IMR-90 (cell line): ENCODE measurements at places on chromosomes 12 and 14. TPM values are rescaled to one million over a fixed set of nuclear protein-coding genes. Genes with fewer than 3 reads are reported as not detected.

The MDGA2 gene
- 0.02 TPM in 1 of 2 replicates, not detected in the other for polyA plus RNA-seq

- no peak for DNase-seq
Measured at GRCh38 chr14:103480595-103480994, 42.0 kb downstream of the CKB start.

GRCh38 chr12:107378609-107379008 is 285.3 kb upstream of the CRY1 start:
- no peak for DNase-seq

- peak; percentile 88 for DNase-seq
Measured at GRCh38 chr12:10618338-10618987, 5.1 kb upstream of the MAGOHB start.

The GALNT4 gene
- 1.9 and 2.6 TPM in 2 replicates for polyA plus RNA-seq

The TEX52 gene
- not detected in 2 replicates for polyA plus RNA-seq

The TCTN2 gene
- 8.2 and 8.4 TPM in 2 replicates for polyA plus RNA-seq

GRCh38 chr12:49253033-49253623 is 11.8 kb upstream of the TUBA1C start:
- DNase-seq, result peak; percentile 75

DNA sequence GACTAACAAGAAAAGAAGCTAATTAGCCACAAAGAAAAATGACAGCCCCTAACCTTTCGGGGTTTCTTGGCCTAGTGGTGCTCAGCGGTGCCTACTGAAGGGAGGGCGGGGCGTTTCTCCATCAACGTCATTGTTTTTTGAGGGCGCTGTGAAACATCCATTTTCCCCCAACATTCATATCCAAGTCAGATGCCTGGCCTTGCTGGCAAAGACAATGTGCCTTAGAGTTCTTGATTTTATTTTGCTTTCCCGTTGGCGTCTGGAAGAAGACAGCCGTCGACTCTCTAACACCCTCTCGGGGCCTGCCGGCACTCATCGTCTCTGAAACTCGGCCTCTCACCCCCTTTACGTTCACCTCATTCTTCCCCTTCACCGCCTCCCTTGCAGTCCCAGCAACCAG is 154.5 kb downstream of the PHETA1 start:
- no peak for DNase-seq

The KRT6B gene
- polyA plus RNA-seq, result not detected in 2 replicates

GRCh38 chr14:100746326-100746725 is 19.6 kb downstream of the DLK1 start:
- DNase-seq, result no peak

GRCh38 chr12:98213556-98213955 is 301.8 kb upstream of the TMPO start:
- no peak for DNase-seq

- no peak for DNase-seq
Measured at GRCh38 chr12:51004504-51004903, 21.7 kb downstream of the SLC11A2 start.

- no peak for DNase-seq
Measured at GRCh38 chr14:20866194-20866593, 25.0 kb upstream of the RNASE3 start.

DNA sequence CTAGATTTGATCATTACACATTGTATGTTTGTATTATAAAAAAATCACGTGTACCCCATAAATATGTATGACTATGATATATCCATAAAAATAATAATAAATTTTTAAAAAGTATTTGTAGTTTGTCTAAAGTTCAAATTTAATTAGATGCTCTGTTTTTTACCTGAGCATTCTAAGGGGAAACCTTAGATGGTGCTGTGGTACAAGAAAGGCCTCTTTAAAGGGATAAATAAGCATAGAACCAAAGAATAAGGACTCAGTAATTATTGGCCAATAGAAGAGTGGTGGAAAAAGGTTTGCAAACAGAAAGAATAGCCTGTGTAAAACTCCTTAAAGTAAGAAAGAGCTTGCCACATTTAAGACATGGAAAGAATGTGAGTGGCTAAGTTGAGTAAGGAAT is 580.1 kb upstream of the SEL1L start:
- no peak for DNase-seq

GRCh38 chr12:24599736-24600135 is 349.2 kb downstream of the BCAT1 start:
- DNase-seq, result no peak

DNA sequence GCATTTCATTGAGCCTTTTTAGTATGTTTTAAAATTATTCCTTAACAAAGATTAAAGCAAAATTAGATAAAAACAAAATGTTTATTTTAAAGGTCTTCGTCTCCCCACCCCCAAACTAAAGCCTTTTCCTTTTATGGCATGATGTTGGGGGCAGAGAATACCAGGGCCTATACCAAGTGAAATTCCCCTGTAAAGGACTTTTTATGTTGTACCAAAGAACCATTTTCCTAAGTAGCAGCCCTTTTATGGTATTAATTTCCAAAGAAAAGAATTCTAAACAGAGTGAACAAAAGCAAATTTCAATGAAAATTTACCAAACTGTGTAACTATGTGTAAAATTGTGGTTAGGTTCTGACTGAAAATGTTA is 71.9 kb upstream of the GNPNAT1 start:
- peak; percentile 63 for DNase-seq

The INHBC gene
- polyA plus RNA-seq, result 0.06 and 0.09 TPM in 2 replicates

The C1S gene
- polyA plus RNA-seq, result 64.1 and 85.4 TPM in 2 replicates

- peak; percentile 41 for DNase-seq
Measured at GRCh38 chr14:89171168-89171567, 245.9 kb downstream of the FOXN3 start.

The OR4E2 gene
- not detected in 2 replicates for polyA plus RNA-seq

- DNase-seq, result no peak
Measured at GRCh38 chr12:27900920-27901879, 71.3 kb downstream of the PTHLH start.

GRCh38 chr12:3672113-3672509 is 80.8 kb downstream of the CRACR2A start:
- no peak for DNase-seq

The GALNT9 gene
- 0.12 and 0.14 TPM in 2 replicates for polyA plus RNA-seq

DNA sequence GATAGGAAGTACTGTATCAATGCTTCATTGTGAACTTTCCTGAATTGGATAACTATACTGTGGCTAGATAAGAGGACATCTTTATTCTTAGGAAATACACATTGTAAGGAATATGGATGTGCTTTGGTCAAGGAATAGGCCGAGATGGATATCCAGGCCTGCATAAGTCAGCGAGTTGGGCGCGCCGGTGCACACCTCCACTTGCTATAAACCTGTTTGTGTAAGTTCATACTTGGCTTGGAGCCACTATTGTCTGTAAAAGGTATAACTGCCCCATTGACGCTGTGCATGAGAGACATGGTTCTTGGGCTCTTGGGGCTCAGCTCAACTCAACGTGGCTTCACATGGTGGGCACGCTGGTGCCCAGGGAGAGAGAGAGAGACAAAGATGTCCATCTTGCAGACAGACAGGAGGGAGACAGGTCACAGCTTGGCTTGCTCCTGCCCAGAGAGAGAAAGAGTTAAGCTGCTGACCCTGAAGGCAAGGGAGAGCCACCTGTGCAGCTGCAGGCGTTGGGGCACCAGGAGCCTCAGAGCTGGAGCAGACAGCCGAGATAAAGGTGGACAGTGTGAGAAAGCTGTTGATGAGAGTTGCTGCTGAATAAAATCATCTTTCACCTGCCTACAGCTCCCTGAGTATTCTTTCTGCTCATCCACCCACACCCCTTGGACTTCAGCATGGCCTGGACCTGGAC is 34.1 kb upstream of the COCH start:
- no peak for DNase-seq

The LRRC43 gene
- 0.19 and 0.26 TPM in 2 replicates for polyA plus RNA-seq

DNA sequence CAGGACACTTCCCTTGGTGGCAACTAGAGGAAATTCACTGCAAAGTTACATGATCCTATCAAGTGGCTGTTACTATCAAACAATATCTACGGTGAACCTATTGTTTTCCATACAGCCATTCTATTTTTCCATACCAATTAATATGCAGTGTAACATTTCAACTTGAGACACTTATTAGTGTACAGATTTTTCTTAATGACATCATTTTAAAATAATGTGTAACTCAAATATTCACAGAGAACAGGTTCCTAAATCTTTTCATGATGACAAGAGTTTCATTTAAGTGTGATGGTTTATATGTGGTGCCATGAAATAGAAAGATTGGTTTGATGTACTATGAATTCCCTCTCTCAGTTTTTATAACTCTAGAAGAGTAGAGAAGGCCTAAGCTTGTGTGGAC is 291.2 kb upstream of the SOX5 start:
- DNase-seq, result no peak

GRCh38 chr12:112907415-112908157 is 824 bp downstream of the OAS1 start:
- no peak for DNase-seq

DNA sequence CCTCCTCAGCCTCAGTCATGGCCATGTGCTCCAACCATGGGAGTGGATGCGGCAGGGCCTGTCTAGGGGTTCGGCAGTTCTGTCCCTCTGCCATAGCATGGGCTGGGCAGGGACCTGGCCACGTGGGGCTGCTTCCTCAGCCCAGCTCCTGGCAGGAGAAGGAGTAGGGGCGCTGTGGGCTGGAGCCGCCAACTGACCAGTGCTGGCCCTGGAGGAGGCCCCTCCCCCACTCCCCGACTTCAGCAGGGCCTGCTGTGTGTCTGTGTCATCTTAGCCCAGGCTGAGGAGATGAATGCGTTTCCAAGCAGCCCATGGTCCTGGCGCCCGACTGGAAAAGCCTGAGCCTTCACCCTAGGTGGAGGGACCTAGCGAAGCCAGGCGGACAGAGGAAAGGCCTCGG is 2.7 kb upstream of the PACS2 start:
- no peak for DNase-seq

DNA sequence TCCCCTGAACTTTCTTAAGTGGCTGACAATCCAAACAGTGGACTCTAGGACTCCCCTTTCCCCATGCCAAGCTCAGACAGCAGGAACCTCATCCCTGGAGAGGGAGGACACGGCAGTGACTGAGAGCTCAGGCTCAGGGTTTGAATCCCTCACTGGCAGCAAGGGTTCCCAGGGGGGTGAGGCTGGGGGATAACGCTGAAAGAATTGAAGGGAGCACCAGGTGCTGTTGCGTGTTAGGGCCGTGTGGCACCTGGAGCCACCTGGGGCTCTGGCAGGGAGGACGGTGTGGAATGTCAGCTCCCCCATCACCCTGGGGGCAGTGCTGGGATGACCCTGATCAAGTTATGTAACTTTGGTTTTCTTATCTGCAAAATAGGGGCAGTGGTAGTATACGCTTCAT is 40.1 kb downstream of the ANO2 start:
- DNase-seq, result no peak

DNA sequence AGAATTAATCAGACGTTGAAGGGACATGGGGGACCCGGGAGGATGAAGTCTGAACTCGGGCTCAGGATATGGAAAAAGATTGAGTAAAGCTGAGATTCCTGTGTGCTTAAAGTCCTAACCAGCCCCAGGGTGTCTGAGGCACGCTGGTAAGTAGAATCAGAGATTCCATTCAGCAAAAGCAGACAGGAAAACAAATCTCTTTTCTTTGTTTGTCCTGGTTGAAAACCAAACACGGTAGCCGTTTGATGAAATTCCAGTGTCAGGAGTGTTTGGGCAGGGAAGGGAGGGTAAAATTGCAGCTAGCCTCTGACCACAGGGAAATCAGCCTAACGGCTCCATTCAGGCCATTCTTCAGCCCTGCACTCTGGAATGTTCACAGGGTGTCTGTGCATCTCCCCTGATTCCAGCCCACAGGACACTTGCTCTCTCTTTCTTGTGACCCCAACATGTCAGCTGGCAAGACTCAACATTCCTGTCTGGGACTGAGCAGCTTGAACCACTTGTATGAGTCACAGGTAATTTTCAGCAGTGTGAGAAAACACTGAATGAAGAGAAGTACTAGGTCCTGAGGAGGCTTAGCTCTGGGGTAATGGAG is 31.0 kb downstream of the NINJ2 start:
- peak; percentile 92 for DNase-seq

- peak; percentile 89 for DNase-seq
Measured at GRCh38 chr14:75452900-75453816, 25.3 kb downstream of the JDP2 start.

- peak; percentile 54 for DNase-seq
Measured at GRCh38 chr12:115000038-115000437, 316.1 kb upstream of the TBX3 start.

The SPIC gene
- polyA plus RNA-seq, result not detected in 2 replicates

DNA sequence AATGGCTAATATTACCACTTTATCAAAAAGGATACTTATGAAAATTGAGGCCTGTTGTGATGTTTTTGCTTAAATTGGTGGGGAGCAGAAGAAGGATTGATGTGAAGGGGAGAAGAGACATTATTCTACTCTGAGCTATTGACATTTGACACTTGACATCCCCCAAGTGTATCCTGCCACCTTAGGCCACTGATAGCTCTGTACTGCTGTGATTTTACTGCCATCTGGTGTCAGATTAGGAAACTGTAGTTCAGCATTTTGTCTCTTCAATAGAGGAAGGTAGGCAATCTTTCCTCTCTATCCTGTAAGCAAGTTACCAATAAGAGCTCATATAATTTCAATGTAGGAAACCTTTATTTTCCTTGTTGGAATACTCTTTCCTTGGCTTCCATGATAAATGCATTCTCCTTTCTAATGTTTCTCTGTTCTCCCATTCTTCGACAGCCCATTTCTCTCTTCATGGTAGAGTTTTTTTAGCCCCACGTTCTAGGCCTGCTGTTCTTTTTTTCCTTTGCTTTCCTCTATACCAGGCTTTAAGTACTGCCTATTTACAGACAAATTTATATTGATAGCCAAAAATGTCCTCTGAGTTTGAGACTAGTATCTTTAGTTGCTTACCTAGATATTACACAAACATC is 46.3 kb downstream of the PPHLN1 start:
- peak; percentile 46 for DNase-seq

The RIMKLB gene
- polyA plus RNA-seq, result 10.1 and 12.5 TPM in 2 replicates

The LRRC10 gene
- polyA plus RNA-seq, result not detected in 2 replicates

GRCh38 chr14:60965402-60965801 is 15.5 kb downstream of the TRMT5 start:
- DNase-seq, result peak; percentile 92

The DLK1 gene
- 0.07 TPM in 1 of 2 replicates, not detected in the other for polyA plus RNA-seq

DNA sequence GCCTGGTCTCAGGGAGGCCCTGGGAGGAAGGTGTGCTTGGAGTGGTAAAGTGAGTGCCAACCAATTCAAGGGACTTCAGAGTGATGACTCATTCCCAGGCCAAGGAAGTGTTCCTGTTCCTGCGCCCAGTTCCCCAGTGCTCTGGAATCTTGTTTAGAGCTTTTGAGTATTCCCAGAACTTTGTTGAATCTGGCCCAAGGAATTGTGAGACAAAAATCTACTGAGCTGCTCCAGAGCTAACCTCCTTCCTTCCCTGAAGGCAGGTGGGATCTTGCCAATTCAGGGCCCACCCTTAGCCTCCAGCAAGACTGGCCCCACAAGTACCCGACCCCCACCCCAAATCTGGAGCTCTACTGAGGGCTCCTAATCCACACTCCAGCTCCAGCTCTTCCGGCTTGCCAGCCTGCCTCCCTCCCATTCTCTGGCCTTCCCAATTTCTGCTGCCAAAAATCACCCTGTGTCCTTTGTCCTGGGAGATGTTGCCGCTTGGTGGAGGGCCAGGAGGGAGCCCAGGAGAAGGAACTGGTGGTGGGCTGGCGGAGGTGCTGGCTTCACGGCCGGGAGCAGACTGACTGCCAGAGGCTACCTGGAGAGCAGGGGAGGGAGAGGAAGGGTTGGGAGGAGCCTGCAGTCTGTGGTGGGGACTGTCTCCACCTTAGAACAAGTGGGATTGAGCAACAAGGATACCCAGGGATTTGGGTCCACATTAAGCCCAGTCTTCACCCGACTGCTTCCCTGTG is 2.0 kb upstream of the ATN1 start:
- peak; percentile 90 for DNase-seq

GRCh38 chr14:37585971-37586796 is 8.9 kb downstream of the FOXA1 start:
- DNase-seq, result no peak
